ENCODE measurements at places on chromosomes 13 and 19.

GRCh38 chr19:19342086-19343015, 21.7 kb downstream of the MAU2 start:
- DNase-seq, result peak; percentile 14

DNA sequence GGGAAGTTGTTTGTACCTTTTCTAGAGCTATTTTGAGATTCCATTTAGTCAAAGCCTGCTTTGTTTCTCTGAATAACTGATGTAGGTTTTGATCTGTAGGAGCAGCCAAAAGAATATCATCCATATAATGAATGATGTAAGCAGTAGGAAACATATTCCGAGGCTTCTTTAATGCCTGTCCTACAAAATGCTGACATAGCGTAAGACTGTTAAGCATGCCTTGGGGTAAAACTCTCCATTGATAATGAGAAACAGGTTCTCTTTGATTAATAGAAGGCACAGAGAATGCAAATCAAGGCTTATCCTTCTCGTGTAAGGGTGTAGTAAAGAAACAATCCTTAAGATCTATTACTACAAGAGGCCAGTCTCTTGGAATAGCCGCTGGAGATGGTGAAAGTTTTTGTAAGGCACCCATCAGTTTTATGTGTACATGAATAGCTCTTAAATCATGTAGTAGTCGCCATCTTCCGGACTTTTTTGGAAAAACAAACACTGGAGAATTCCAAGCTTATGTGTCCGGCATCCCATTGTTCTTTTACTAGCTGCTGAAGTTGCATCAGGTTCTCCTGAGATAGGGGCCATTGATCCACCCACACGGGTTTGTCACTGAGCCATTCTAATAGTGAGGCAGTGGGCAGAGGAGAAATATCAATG, 13.5 kb downstream of the FPR3 start:
- no peak for DNase-seq

GRCh38 chr19:10145031-10145430, 25.3 kb upstream of the EIF3G start:
- DNase-seq, result no peak

GRCh38 chr19:30449078-30449590, 77.0 kb downstream of the ZNF536 start:
- DNase-seq, result no peak

- DNase-seq, result no peak
Measured at GRCh38 chr19:48530066-48530720, 18.6 kb upstream of the LMTK3 start.

DNA sequence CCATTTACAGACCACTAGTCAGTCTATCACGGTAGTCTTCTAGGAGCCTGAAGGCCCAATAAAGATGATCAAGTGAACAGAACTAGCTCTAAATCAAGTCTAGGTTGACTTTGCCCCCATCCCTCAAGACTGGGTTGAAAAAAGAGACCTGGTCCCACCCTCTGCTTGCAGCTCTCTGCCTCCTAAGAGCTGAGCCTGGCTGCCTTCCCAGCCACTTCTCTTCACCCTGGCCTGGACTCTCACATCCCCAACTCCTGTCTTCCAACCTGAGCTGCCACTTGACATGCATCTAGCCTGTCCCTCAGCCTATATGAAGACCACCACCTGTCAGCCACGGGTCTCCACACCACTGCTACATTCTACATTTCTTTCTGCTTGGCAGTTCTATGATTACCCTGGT, 99.6 kb downstream of the FOXO1 start:
- no peak for DNase-seq

DNA sequence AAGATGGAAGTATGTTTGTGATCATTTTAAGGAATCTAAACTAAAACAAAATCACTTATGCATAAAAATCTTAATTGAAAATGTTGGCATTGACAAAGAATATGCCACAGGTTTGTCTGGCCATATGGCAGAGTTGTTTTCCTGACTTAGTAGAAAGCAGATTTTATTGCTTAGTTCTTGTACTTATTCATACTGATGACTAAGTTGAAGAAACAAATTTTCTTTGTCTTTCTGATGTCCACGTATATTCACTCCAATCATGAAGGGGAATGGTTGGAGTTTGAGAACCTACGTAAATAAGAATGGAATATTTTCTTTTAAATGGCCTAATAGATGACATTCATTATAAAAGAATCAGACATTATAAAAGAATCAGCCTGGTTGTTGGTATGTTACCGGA, 8.0 kb upstream of the GPC6 start:
- no peak for DNase-seq

DNA sequence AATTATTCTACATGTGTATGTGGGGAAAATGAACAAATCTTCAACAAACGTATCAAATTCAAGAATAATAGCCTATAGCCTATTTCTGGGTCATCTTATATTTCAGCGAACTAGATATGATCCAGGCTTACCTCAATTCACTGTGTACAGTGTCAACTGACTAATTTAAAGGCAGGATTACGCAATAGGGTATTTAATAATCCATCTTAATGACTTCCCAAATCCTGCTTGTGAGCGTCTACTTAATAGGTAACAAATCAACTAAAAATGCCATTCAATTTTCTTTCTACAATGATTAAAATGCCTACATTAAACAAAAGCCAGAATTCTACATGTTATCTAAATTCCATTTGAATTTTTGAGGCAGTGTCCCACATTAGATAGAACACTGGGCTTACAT, 67.0 kb downstream of the USP12 start:
- peak; percentile 23 for DNase-seq

DNA sequence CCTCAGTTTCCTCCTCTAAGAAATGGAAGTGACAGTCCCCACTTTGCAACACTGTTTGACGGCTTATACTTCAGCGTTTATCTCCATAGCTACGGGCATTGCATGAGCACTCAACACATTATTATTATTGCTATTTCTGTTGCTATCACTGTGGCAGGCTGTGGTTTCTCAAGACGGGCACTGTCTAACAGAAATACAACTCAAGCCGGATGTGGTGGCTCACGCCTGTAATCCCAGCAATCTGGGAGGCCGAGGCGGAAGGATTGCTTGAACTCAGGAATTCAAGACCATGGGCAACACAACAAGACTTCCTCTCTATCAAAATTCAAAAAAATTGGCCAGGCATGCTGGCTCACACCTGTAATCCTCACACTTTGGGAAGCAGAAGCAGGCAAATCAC, 4.9 kb upstream of the ZSWIM4 start:
- DNase-seq, result no peak

GRCh38 chr13:112752211-112752610, 62.4 kb downstream of the ATP11A start:
- DNase-seq, result no peak

- no peak for DNase-seq
Measured at GRCh38 chr13:90686442-90686841, 661.0 kb upstream of the MIR17HG start.

- no peak for DNase-seq
Measured at GRCh38 chr13:45548281-45548680, 67.3 kb downstream of the ERICH6B start.

DNA sequence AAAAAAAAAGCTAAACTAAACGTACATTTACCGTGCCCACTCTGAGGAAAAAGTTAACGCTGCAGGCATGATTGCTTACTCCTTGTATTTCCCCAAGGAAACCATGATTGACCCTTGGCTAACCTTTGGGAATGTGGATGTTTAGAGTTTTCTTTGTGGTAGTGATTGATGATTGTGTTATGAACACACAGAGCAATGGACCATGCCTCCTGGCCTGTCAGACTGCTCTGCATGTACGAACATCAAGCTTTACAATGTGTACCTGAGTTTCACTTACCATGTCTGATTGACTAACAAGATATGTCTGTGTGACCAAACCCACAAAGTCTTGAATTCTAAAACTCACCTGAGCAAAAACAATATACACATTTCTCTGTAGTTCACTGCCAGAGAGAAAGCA, 35.1 kb downstream of the MYCBP2 start:
- no peak for DNase-seq

DNA sequence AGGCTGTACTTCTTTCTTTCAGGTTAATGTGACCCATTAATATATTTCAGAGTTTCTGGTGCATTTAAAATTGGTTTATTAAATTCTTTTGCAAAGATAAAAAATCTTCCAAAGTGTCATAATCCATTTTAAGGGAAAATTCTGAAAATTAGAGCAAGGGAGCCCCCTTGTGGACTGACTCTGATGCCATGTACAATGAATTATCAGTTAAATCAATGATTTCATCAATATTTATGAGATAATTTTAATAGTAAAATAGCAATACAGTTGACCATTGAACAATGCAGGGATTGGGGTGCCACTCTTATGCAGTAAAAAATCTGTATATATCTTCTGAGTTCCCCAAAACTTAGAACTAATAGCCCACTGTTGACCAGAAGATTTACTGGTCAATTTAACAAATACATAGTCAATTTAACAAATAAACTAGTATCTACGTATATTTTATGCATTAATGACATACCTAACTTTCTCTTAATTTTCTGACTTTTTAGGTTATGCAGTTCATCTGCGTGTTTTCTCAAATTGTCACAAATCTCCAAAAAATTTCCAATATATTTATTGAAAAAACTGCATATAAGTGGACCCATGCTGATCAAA, 479.1 kb upstream of the MIR17HG start:
- no peak for DNase-seq

GRCh38 chr19:47406711-47407416, 12.5 kb downstream of the MEIS3 start:
- DNase-seq, result no peak

GRCh38 chr19:33950091-33950750, 153.6 kb downstream of the KCTD15 start:
- no peak for DNase-seq

- DNase-seq, result peak; percentile 51
Measured at GRCh38 chr13:67119481-67119894, 110.6 kb downstream of the PCDH9 start.
